ENCODE measurements at places on chromosomes 1 and 21.

DNA sequence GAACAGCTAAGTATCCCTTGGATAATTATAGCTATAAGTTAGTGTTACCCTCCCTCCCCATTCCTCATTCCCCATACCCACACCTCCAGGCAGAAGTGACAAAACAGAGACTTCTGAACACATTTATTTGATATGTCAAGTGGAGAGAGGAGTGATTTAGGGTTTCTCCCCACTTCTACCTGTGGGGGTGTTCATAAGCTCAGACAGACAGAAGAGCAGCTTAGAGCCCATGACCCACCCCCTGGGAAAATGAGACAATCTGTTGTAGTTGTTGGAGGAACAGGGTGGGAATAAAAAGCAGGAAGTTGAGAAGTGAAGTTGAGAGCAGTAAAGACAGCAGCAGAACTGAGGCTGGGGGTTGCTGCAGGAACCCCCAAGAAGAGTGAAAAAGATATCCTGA, 1.5 kb upstream of the LIX1L start:
- DNase-seq, result no peak

GRCh38 chr1:203331224-203331623, 19.7 kb downstream of the FMOD start:
- no peak for DNase-seq

DNA sequence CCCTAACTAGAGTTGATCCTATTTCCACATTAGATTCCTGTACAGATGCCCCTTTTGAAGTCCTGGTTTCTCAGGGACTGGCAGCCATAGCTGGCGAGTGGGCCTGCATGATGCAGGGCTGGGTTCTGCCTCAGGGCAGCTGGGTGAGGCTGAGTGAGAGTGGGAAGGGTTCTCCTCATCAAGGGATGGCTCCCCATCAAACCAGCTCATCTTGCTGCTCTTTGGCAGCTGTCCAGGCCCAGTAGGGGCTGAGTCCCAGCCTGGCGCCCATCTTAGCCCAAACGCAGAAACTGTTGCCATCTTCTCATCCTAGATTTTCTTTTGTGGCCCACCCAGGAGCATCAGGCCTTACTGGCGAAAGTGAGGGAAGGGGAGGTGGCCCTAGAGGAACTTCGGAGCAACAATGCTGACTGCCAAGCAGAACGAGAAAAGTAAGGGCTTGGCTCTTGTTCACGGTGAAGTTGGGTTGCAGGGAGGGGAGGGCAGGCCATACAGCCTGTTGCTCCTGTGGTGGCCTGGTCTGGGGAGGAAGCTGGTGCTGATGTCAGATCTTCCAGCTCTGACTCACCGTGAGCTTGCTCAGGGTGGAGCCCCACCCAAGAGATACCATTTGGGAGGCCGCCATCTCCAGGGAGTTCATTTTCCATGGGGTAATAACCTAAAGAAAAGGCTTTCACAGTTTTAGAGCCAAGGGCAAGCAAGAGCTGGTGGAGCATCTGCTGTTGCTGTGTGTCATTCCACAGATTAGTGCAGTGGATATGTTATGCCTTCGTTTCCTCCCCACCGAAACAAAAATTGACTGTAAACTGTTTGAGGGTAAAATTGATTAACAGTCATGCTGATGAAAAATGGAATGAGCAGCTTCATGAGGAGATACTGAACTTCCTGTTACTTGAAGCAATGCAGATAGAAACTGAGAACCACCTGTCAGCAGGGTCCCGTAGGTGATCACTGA, 34.7 kb downstream of the TUFT1 start:
- DNase-seq, result no peak

DNA sequence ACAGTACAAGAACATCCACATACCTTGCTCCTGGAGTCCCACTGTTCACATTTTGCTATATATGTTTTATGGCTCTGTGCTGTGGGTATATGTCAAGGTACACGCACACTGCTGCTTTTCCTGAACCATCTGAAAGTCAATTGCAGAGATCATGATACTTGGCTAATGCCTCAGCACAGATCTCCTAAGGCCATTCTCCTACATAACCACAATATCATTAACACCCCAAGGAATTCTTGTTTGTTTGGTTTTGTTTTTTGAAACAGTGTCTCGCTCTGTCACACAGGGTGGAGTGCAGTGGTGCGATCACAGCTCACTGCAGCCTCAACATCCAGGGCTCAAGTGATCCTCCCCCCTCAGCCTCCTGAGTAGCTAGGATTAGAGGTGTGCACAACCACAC, 16.0 kb downstream of the CTNNBIP1 start:
- no peak for DNase-seq

DNA sequence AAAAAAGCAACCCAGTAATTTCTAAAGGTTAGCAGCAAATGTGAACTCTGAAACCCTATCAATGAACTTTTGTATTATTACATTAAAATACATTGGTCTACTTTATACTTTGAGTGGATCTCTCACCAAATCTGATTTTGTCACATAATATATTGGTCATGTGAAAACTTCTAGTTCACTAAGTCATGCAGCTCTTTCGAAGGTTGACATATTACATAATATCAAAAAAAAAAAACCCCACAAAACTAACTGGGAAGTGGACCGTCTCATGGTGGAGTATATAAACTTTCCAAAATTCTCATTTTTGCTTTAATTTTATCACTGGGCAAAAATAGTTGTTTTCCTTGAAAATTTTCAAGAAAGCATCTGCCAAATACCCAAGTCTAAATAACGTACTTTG, 50.4 kb downstream of the GATAD2B start:
- no peak for DNase-seq

GRCh38 chr1:62628506-62628905, 31.2 kb downstream of the ANGPTL3 start:
- no peak for DNase-seq

GRCh38 chr1:21830792-21831453, 18.9 kb downstream of the LDLRAD2 start:
- no peak for DNase-seq

DNA sequence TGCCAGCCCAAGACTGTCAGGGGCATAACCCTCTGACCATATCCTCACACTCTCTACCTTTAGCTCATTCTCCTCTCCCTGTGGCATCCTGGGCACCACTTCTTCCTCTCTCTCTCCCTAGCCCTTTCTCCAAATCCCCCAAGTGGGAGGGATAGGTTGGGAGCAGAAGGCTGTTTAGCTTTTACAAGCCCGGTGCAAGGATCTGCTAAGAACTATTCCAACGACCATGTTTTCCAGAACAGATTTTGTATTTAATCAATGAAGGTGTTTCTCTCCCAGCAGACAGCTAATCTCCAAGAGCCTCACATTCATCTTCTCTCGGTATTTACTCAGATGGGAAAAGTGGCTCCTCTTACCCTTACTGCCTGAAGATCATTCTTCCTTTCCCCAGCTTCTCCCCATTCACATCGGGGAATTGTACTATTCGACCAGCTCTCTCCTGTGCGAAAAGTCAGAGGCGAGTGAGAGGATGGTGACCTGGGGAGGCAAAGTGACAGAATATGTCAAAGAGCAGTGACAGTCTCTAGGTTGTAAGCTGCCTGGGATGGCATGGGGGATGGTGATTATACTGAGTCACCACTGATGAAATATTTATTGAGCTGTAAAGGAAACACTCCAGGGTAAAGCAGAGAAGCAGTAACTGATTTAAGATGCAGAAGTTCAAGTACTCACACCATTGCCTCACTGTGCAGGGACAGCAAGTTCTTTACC, 47.0 kb upstream of the RBM15 start:
- no peak for DNase-seq

GRCh38 chr21:45450423-45451090, 45.6 kb downstream of the COL18A1 start:
- no peak for DNase-seq

DNA sequence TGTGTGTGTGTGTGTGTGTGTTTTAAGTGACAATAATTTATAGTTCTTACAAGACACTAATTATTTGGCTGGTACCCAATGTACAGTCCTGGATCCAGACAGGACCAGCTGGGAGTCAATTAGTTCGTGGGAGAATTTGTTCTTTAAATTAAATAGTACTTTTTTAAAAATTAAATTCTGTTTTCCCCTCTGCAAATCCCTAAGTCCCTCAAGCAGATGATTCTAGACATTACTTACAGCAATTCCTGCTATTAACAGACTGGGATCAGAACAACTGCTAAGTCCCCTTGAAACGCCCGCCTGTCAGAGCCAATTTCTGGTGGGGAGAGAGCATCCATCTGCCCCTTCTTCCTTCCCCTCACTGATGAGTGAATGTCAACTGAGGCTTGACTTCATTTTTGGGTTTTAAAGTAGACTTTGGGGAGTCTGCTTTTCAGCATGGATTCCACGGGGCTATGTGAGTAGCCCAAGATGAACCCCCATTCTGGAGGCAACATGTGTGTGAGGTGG, 83.9 kb downstream of the SMYD2 start:
- DNase-seq, result no peak

DNA sequence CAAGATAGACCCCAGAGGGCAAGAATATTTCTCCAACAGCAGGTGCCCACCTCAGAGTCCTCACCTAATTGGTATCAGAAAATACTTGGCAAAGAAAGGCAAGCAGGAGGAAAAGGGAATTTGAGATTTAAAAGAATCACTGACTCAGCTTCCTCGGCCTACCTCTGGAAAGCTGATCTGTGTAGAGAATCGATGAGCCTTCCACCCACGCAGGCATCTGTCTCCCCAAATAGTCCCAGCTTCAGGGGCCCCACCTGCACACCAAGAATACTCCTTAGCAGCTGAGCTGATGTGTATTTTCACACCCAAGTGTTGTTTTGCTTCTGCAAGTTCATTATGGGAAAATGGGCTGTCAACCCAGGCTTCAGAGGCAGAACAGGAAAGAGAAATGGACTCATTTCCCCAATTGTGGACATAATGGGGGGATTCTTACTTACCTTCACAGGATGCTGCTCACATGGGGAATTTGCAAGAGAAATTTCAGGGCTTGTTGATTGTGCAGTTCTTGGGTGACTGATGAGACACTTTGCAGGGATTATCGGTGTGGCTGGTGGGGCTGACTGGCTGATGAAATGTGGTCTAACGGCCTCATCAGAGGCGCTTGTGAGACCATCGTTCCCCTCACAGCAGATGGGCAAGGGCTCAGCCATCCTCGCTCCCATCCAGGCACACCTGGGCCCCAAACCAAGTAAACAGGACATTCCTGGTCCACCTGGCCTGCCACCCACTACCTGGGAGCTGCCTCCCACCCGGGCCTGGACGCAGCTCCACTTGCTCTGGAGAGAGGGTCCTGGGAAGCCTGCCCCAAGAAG, 436.3 kb downstream of the PTPRU start:
- DNase-seq, result no peak

DNA sequence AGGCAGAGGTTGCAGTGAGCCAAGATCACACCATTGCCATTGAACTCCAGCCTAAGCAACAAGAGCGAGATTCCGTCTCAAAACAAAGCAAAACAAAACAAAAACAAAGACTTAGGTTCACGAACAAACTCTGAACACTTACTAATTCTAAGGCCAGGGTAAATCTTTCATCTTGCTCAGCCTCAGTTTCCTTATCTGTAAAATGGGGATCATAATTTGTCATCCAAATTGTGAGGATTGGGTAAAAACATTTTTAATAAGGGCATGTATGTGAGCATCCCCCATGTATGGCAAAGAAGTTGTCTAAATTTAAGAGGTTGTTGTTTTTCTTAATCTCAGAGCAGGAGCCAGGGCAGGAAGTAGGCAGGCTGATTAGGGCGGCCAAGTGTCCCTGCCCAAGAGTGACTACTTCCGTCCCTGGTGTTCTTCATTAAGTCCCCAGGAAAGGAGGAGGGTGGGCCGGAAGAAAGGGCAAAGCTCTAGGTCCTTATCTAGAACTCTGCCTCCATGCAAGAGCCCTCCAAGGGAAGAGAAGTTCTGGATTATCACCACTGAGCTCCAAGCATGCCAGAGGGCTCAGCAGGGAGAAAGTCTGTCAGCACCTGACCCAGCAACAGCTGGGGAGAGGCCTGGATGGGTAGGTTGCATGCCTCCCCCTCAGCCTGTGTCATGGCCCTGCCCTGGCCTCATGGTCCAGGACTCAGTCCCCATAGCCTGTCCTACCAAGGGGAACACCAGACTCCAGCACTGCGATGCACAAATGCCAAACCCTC, 49.9 kb upstream of the CLIC4 start:
- no peak for DNase-seq

DNA sequence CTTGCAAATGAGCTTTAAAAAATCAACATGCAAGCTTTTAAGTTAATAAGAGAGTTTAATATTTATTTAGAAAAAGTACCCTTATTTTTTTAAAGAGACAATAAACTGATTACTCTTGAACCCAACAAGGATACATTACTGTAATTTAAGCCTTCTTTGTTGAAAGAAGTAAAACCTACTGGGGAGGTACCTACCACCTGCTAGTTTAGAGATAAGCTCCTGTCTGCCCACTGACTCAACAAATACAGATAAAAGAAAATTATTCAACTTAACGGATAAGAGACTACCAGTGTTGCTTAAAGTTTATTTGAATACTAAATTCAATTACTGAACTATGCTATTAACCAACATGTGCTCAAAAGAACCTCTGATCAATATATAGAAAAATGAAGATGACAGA, 23.1 kb downstream of the USP24 start:
- no peak for DNase-seq

DNA sequence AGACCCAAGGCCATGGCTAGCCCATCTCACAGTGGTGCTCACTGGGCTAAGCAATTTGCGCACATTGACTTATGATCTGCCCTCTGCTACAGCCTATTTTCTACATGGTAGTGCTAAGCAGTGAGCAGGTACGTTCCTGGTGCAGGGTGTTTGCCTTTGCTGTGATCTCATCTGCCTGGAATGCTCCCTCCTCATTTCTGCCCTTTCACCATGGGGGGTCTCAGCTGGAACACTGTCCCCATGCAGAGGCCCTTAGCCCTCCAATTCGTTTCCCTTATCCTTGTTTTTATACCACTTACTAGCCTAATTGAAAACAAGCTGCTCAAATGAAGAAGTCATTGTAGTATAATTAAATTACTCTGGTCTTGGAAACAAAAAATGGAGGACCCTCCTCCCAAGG, 2.0 kb upstream of the B3GALT5 start:
- DNase-seq, result no peak

DNA sequence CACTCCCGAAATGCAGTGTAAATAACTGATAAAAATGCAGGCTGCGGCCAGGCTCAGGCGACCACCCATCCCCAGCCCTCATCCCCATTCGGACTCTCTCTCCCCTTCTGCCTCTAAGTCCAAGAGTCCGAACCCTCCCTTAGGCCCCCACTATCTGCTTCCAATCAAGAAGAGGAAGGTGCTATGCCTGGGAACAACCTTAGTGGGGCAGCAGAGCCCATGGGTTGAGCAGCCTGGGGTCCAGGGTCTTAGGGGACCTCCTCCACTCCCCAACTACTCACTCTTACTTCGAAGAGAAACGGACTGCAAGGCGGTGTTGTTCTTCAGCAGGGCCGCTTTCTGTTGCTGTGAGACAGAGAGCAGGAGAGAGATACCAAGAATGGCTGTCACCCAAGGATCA, 12.2 kb downstream of the ARHGEF2 start:
- no peak for DNase-seq

DNA sequence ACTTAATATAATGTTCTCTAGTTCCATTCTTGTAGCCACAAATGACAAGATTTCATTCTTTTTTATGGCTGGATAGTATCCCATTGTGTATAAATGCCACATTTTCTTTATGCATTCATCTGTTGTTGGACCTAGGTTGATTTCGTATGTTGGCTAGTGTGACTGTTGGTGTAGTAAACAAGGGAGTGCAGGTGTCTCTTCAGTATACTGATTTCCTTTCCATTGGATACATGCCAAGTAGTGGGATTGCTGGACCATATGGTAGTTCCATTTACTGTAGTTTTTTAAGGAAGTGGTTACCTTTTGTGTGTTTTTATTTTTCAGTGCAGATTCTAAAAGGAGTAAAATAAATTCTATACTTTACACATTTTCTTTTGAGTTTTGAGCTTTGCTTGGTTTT, 5.7 kb downstream of the PARK7 start:
- no peak for DNase-seq
